ENCODE measurements at places on chromosomes 7 and 10.
A peak's percentile ranks its signal among the peaks of the same experiment; 100 is the strongest.

DNA sequence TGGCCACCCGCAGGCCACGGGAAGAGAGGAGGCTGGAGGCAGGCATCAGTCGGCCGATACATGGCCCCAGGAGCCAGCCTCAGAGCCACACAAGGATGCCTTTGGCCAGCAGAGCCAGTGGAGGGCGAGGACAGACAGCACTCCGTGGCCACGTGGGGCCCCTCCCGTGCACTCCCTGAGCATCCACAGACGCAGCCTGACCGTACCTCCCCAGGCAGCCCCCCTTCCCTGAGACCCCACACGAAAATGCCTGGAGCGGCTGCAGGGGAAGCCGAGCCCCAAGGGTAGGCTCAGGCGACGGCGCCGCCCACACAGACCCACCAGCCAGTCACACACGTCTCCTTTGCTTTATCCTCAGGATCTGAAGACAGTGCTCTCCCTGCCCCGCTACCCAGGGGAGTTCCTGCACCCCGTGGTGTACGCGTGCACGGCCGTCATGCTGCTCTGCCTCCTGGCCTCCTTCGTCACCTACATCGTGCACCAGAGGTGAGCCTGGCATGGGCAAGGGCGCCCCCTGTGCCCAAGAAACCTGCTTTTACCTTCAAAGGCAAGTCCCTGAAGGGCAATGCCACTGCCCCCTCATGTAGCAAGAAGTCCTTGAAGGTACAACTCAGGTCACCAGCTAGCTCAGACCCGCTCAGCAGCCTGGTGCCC is 9.0 kb downstream of the ADGRA1 start:
- no peak for DNase-seq

- no peak for DNase-seq
These were observed 9.3 kb downstream of the DIP2C start for GRCh38 chr10:680146-680545.

DNA sequence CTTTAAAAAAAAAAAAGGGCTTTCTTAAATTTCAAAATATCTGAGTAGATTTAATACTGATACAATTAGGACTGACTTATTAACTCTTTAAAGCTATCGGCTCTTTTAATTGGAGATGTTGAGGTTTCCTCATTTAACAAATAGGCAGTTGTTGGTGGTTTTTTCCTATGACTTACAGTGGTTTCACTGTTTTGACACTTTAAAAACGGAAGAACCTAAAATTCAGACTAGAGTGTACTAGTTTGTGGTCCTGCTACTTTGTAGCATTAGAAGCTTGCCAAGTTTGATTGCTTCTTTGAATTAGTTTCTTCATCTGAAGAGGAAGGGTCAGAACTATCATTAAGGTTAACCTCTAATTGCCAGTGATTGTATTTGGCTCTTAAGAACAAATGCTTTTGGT is 27.7 kb downstream of the CUL1 start:
- DNase-seq = no peak

- no peak for DNase-seq
These were observed 14.6 kb downstream of the PPIA start for GRCh38 chr7:44811093-44811492.

DNA sequence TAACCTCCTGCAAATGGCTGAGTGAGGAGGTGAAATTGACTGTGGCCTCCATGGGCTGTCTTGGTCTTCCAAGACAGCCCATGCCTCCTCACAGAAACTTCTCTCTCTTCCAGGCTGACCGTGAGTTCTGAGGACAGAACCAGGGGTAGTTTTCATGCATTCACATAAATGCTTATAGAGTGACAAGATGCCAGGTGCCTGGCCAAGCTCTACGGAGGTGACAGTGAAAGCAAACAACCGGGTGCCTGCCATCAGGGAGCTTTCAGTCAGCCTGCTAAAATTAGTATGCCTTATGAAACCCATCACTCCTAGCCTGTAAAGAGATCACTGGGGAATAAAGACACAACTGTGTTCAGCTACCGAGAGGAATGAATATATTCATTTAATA is 919 bp upstream of the RHOBTB1 start:
- DNase-seq = peak; percentile 67

- DNase-seq = no peak
These were observed 118.7 kb downstream of the NPY start for GRCh38 chr7:24402655-24403054.

DNA sequence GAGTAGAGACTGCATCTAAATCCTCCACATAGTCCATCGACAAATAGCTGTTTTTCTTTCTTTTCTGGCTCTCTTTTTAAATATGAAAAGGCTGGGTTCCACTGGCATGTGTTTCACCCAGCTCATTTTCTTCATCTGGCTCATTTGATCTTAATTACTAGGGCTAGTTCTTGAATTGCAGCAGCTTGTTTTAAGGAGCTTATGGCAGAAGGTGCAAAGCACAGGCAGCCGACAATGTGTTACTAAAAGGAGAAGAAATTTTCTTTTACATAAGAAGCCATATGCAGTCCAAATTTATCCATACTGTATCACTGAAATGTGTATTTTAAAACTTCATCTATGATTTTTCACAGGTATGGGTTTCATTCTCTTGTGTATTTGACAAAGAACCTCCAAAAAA is 205.6 kb upstream of the PTER start:
- no peak for DNase-seq

DNA sequence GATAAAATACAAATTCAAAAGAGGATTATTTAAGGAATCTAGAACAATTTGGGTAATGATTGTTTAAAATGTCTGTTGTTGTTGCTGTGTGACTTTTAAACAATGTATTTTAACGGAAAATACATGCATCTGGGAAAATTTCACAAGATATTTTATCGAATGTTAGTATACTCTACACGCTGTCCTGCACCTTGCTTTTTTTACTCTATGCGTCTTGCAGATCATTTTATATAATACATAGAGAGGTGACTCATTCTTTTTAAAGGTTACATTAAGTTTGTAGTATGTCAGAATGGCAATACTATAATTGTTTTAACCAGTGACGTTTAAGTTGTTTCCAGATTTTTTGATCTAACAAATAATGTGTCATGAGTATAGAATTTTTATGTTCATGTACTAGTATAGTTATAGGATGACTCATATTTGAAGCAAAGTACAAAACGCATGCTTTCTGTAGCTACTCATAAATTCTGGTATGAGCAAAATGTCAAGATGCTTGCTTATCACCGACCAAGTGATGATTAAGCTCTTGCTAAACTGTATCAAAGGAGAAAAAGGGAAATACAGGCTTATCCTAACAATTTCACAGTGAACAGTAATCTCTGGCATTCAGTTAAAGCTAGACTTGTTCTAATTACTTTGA is 4.9 kb downstream of the DKK1 start:
- DNase-seq = no peak

DNA sequence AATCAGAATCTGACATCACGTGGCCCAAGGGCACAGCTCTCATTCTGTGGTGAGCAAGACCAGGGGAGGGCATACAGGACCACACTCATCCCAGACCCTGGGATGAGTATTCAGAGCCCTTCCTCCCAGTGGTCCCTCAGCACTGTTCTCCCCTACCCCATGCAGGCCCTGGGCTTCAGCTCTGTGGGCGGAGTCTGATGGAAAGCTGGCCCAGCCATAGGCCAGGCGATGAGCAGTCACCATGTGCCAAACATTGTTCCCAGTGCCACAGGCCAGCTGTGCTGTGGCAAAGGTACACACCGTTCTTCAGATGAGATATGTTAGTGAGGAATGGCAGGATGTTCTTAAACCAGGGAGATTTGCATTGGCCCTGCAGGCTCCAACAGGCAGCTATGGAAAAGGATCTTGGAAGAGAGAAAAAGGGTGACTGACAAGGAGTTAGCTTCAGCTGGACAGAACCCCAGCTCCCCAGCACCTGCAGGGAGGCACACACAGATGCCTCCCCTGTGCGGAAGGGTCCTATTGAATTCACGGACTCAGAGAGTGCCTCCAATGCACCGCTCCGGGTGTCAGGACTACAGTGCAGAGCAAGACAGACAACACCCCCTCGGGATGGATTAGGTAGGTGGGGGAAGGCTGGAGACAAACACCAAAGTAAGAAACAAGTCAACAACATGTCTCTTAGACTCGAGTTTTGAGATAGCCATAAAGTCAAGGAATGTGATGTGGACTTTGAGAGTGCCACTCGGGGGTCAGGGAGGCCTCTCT is 596.0 kb upstream of the MGMT start:
- no peak for DNase-seq

GRCh38 chr7:141785706-141786552 is 4.1 kb upstream of the TAS2R5 start:
- no peak for DNase-seq

GRCh38 chr7:82325416-82325815 is 118.2 kb downstream of the CACNA2D1 start:
- no peak for DNase-seq

DNA sequence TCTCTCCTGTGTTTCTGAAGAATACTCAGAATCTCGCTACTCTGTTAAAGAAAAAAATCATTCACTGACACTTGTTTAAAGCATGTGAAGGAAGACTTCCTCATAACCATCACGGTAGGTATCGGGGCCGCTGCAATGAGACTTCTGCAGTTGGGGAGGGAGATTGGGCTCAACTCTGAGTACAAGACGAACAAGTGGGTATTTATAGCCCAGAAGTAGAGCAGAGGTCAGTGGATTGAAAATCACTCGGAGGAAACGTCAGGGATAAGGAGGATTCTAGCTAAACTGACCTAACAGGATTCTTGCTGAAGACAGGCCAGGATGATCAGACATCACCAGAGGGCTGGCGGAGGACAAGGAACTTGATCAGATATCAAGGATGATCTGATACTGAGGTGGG is 33.3 kb downstream of the ITPRIP start:
- no peak for DNase-seq

DNA sequence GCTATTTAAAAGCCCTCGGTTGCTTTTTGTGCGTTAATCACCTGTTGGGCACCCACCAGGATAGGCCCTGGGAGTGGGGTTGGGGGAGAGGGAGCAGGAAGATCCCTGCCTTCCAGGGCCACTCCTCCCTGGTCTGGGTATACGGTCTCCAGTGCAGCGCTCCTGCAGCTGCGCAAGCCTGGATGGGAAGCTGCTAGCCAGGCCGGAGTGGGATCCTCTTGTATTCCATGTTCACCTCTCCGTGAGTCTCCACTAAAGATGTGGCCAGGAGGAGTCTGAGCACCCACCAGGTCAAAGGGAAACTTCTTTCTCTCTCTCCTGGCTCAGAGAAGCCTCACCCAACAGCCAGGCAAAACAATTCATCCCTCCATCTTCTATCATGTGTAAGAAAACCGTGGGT is 78.8 kb upstream of the ANLN start:
- peak; percentile 36 for DNase-seq

DNA sequence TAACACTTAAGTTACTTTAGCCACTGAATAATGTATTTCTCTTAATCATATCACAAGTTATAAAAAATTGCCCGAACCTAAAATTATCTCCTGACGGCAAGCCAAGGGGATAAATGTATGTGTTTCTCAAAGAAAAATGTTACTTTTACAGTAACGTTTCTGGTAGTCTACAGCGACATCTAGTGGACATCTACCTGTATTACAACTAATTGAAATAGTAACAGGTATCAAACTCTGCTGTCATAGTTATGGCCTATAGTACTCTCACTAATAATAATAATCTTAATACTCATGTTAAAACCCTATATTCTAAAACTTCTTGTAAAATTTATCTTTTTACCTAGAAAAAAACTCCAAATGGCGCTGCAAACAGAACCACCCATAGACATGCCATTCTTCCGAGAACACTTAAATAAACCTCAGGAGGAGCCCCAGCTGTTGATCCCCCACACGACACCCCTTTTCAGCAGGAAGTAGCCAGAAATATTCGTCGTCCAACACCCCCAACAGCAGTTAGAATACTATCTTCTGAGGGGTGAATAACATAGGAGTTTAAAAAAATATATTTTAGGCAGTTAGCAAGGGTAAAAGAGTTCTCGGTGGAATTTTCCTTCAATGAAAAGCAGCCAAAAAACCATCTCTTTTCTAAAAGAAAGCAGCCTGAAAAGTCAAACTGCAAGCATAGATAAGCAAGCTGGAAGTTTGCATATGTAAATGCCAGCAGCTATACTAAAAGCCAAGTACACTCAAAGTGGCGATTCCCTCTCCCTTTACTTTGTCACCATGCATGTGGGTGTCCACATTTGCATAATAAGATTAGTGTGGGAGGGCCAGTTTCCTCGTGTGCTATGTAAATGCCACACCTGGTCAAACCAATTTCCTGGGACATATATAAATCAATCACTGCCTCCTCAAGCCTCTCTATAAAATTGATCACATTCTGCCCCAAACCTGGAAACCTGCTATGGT is 40.5 kb upstream of the ZNF107 start:
- DNase-seq = no peak

DNA sequence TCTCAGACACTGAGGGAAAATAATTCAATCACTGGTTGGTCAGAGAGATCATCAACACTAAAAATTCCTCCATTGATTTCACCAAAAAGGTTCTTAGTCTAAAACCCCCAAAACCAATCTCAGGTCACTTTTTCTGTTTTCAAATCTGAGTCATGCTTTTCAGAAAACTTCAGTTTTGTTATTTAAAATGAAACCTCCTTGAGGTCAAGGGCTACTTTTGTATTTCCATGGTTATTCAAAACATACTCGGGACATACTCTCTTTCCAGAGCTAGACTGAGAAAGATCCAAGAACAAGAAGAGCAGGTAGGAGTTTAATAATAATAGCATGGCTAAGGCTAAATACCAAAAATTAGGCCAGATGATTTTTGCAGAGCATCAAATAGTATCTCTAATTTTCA is 152.8 kb downstream of the SDHAF3 start:
- no peak for DNase-seq

DNA sequence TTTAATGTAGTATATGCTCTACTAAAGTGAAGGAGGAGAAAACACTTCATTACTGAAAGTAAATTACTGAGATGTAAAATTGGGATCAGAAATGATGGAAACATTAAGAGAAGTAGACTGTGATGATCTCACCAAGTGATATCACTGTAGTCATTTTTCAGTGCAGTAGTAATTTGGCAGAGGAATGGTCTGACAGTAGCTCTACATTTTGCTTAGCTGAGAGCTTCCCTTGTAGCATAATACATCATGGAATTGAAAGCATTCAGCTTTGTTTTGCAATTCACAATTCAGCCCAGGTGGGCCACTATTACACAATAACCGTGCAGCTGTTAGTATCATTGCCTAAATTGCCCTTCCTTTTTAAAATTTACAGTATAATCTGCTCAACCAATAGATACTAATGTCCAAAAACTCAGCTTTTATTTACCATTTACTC is 19.4 kb upstream of the CABCOCO1 start:
- DNase-seq = no peak

DNA sequence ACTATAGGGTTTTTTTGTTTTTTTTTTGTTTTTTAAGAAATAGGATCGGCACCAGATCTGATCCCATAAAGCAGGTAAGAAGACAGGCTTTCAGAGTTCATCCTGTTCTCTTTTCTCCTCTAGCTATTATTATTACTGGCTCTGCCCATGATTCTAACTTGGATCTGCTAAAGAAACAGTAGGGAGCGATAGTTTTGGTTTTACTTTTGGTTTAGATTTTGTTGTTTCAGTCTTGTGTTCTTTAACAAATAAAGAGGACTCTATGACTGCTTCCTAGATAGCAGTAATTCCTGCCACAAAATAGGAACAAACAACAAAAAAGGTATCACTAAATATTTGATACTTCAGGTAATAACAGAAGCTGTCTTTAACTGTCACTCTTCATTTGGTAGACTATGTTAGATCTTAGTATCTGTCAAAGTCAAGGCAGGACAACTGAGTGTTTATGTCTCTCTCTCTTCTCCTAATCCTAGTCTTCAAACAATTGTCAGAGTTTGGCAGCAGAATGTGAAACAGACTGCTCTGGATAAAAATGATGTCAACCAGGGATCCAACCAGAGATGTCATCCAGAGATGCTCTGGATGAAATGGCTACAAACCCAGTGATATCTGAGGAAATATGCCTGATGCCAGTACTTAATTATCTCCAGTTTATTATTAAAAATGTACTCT is 99.8 kb downstream of the KMT2C start:
- DNase-seq = no peak

- DNase-seq = no peak
These were observed 27.2 kb upstream of the PFKFB3 start for GRCh38 chr10:6175329-6176055.

All from posterior cingulate gyrus (tissue), 11 donors.